Thymus (tissue), 14 donors: ENCODE measurements at places on chromosomes 7 and 10.

GRCh38 chr7:55104123-55104522 lies 85.3 kb downstream of the EGFR start:
- no peak for DNase-seq

GRCh38 chr7:101201695-101202602 lies 1.1 kb upstream of the MOGAT3 start:
- no peak for DNase-seq

GRCh38 chr10:89167915-89168314 lies 39.2 kb downstream of the CH25H start:
- DNase-seq, result no peak

GRCh38 chr7:44325201-44325671 lies at the start of gene CAMK2B:
Gene CAMK2B (minus strand): TSS chr7:44325594. CDS start chr7:44325421, 173 bp downstream.
- no peak for DNase-seq

GRCh38 chr7:21616796-21617436 lies 74.1 kb downstream of the DNAH11 start:
- no peak for DNase-seq

DNA sequence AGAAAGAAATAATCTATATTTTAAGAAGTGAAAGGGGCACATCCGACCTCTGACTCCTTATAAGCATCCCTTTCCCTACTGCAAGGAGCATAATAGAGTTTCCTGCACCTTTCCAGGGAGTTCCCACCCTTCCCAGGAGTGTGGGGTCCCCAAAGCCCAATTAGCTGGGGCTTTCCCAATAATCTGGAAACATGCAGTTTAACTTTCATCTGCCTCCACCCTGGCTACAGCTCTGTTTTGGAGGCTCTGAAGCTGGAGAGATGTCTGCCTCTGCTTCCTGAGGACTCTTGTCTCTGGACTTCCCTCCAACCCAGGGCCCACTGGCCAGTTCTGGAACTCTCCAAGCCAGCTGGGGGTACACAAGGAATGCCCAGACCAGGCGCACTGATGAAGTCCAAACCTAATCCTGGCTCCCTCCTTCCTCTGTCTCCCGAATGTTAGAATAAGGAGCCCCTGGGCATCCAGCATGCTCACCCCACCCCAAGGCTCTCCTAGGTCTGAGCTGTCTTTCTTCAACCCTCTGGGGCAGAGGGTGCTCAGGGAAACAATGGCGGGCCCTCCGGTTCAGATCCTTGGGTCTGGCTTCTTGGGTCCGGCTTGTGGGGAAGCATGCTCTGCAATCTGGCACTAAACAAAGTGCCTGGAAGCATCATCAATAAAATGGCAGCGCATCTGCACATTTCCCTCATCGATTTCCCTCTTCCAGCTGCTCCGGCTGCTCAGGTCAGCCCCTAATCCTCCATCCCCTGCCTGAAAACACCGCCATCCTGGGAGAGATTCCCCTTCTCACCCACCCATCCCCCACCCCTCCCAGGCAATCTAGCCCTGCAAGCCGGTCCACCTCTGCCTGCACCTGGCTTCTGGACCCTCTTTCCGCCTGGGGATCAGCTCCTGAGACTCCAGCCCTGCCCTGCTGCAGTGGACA lies 13.3 kb downstream of the HOXA4 start:
- DNase-seq, result no peak

DNA sequence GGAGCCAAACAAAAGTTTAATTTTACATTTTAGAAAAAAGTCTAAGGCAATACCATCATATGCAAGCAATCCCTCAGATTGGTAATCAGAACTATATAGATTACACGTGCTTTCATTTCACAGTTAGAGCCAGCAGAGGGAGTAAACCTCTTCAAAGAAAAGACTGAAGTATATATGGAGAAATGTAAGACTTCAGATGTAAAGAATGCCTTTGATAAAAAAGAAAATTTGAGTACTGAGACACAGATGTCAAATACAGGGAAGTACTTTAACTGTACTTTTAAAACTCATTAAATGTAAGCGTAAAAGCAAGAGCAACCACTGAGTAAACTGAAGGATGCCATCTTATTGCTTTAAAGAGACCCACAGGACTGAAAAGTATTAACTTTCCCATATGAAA lies 101.4 kb upstream of the FAM133B start:
- peak; percentile 86 for DNase-seq

GRCh38 chr7:144391823-144392255 lies 11.7 kb downstream of the NOBOX start:
- DNase-seq, result peak; percentile 32

GRCh38 chr10:62433181-62433692 lies 59.1 kb downstream of the ZNF365 start:
- DNase-seq, result no peak

- DNase-seq, result no peak
These were observed 51.7 kb upstream of the IFRD1 start for GRCh38 chr7:112398534-112398933.

- DNase-seq, result no peak
These were observed 83.2 kb upstream of the BAIAP2L1 start for GRCh38 chr7:98483964-98484545.

- no peak for DNase-seq
These were observed 7.9 kb upstream of the NKX2-3 start for GRCh38 chr10:99524736-99525380.

DNA sequence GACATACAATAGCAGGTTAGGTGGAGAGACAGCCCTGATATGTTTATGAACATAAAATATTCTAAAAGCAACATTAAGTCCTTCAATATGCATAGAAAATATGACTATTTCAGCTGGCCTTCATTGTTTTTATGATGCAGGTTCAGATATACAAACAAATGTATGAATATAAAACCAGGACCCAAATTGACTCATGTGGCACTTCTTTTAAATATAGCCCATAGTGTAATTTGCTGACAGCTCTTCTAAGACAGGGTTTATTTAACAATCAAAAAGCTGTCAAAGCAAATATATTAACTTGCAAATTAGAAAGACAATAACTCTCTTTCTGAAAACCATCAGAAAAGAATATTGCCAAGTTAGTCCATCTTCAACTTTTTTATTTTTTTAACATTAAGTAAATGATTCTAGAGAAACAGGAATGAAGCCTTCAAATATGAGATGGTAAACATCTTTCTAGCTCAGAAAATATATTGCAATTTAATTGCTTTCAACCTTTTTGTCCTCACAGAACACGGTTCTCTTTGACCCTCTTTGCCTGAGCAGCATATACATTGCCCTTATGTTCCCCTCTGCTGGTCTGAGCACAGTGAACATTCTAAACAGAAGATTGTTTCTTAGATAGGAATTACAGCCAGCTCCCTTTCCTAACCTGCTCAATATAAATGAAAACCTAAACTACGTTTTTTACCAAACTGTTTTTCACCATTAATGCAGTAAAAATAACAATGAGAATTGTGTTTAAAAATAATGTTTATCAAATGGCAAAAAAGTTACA lies 82.8 kb downstream of the CACNA2D1 start:
- no peak for DNase-seq

- no peak for DNase-seq
These were observed 108.1 kb downstream of the ZFAND4 start for GRCh38 chr10:45564303-45564959.

DNA sequence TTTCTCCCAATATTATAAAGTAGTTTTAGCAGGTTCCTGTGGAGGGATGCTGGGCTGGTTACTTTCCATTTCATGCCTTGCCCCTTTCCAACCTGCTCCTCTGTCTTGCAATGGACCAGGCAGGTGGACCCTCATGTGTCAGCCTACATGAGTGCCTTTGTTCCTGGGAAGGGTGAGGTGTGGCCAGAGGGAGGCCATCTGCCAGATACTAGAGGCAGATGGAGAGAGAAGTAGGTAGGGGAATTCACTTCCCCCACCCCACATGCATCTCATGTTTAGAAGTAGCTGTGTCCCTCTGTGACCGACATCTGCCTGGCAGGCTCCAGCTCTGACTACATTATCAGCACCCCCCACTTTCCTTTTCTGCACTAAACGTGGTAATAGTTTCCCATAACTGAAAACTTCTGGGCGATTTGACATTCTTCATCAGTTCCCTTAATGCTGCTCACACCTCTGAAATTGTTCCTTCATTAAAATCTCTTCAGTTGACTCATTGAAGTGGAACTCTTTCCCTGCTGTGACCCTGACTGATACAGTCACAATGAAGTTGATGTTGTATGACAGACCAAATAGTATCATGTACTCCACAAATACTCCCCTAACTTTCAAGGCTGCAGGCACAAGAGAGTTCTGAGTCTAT lies 396.3 kb upstream of the FZD8 start:
- no peak for DNase-seq

GRCh38 chr7:115475206-115475605 lies 553.3 kb downstream of the MDFIC start:
- no peak for DNase-seq

DNA sequence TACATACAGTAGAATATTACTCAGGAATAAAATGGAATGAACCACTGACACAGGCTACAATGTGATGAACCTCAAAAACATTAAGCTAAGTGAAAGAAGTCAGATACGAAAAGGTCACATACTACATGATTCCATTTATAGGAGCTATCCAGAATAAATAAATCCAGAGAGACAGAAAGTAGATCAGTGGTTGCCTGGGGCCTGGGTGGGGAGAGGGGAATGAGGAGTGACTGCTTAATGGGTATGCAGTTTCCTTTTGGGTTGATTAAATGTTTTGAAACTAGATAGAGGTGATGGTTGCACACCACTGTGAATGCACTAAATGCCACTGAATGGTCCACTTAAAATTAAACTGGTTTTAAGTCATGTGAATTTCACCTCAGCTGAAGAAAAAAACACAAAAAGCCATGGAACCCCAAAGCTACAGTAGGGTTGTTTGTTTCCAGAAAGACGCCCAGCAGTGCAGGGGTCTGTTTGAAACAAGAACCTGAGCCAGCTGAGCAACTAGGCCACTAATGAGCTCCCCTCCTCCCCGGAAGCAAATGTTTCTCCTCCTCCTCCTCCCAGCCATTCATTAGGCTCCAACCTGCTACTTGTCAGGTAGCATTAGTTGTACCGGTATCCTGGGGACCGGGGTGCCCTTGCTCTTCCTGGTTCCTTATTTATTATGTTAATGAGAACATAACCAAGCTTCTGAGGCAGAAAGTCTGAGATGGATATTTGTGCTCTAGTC lies 168.4 kb downstream of the EVX1 start:
- DNase-seq, result no peak
